ENCODE measurements at places on chromosomes 2 and 18.

- DNase-seq: no peak
These were observed 139.6 kb upstream of the ITGA6 start for GRCh38 chr2:172287605-172288315.

GRCh38 chr18:34837769-34838272, 127.7 kb downstream of the DTNA start:
- DNase-seq: no peak

DNA sequence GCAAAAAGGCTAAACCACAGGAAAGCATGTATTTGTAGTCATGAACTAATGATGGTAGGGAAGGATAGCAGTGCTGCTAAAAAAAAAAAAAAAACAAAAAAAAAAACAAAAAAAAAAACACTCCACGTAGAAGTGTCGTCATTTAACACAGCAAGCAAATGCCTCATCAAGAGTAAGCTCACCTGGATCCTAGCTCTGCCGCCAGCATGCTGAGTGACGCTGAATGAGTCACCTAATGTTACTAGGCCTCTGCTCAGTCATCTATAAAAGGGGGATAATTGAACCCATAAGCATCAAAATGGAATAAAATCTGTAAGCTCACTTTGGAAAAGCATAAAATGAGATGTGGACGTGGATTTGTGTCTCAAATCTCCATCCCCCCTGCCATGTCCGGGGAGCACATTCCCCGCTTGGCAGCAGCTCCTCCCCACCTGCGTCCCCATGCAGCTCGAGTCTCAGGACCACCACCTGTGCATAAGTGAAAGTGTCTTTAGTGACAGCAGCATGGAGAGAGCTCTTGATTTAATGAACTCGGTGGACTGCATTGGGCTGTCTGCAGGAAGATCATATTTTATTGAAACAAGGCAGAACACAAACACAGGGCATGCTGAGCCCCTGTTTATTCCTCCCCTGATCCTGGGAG, 427.5 kb downstream of the LRATD1 start:
- no peak for DNase-seq

DNA sequence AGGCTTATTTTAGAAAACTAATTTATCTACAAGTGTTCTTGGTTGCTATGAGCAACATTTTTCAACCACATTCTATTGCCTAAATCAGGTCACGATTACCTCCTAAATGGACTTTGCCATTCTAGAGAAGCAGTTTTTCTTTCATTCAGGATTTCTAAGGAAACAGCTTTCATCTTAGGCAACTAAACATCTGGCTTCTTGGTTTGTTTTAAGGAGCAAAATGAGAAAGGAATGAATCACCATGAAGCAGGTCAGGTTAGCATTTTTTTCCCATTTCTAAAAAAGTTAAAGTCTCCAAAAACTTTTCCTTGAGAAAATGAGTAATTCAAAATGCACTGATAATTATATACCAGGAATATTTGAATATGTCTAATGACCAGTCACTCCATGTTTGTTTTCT, 114.8 kb downstream of the GAREM1 start:
- DNase-seq: no peak

DNA sequence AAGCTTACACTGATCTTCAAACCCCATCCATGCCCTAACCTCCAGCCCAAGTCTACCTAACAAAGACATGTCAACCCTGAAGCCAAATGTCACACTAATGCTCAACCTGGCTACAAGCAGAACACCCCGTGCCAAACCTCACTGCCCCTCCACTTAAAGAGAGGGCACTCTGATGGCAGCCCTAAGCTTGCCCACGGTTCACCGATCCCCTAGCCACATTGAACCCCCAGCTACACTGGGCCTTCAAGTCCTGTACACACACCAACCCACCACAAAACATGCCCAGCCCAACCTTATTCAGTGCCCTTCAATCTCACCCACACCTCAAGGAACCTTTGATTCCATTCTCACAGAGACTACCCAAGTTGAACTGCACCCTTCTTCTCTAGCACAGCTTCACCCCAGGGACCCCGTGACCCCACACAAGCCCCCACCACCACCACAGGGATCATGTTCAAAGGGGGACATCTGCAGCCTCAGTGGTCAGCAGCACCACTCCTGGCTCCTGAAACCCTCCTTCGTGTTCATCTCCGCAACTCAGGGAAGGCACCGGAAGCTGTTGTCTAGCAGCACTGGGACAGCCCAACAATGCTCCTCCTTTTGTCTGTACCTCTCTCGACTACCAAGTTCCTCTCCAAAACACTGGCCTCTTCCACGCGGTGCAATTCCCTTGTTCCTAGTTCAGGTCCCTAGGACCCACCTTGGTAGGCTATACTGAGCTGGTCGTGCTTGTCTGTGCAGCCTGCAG, 218.8 kb downstream of the CYP26B1 start:
- DNase-seq: no peak

DNA sequence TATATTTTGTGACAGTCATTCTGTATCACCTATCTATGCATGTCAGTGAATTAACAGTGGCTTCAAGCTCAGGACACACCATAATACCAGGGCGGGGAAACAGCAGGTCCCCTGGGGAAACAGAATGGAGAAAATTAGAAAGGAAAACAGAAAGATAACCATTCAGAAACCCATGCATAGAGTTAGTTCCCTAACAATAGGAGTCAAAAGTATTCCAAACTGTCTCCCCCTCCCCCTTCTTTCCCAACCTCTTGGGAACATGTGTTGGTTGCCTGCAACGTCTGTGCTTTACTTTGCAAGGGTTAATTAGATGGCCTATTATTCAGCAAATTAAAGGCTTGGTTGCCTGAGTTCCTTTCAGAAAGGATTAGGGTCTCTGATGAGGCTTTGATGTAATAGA, 176.4 kb downstream of the MYO3B start:
- DNase-seq: no peak

- no peak for DNase-seq
These were observed 146.0 kb downstream of the RHBDD1 start for GRCh38 chr2:226981791-226982326.

GRCh38 chr2:6080932-6081753, 389.0 kb downstream of the SOX11 start:
- no peak for DNase-seq

- peak; percentile 97 for DNase-seq
These were observed at the start of gene PIEZO2 for GRCh38 chr18:11149441-11150270. TSS of gene PIEZO2 (minus strand) at chr18:11149569. CDS start at chr18:11148588, 981 bp downstream.

- no peak for DNase-seq
These were observed 218.1 kb downstream of the ARHGAP15 start for GRCh38 chr2:143347271-143347695.

DNA sequence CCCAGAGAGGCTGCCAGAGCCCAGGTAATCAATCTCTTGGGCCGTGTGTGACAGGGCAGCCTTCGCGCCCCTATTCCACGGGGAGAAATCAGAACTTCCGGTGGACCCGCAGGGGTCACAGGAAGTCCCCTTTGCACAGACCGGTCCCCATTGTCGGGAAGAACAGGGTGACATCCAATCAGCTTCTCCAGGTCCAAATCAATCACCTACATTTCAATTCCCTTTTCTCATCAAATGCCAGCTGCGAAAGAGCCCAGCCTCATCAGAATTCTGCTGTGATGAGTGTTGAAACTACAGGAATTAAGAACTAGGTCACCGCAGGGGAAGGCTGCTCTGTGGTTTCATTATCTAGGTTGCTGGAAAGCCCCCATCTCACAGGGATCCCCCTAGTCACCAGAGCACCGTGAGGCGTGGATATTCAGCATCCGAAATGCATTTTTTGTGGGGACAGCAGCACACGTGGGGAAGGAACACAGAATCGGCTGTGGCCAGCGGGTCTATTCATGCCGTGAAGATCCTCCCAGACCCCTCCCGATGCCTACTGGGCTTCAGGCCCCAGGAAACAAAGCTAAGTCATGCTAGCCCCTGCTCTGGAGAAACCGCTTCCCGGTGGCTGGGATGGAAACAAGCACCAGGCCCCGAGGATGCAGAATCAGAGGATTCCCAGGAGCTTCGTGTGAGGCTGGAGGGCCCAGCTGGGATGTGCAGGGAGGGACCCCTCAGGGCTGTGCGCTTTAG, 193.7 kb upstream of the ID2 start:
- DNase-seq: peak; percentile 81

- DNase-seq: no peak
These were observed 231.9 kb upstream of the SIX2 start for GRCh38 chr2:45241061-45241561.

- no peak for DNase-seq
These were observed 847.6 kb upstream of the CELF4 start for GRCh38 chr18:38413193-38413592.

GRCh38 chr2:99753505-99753904, 263.7 kb upstream of the REV1 start:
- no peak for DNase-seq

DNA sequence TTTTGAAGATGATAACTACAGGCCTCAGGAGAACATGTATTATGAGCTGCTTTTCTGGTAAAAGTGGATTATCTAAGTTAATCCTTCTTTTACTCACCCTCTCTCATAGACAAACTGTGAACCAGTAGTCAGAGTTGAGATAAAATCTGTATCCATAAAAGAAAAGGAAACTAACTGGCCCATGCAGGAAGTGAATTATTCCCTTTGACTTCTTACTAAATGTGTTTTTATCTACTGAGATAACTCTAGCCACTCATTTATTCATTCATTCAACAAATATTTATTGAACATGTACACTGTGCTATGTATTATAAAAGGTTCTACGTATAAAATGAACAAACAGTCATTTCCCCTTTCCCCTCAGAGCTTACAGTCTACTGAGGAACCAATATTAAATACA, 10.0 kb downstream of the WDR35 start:
- DNase-seq: no peak

GRCh38 chr2:150256736-150257135, 230.7 kb downstream of the RND3 start:
- DNase-seq: no peak

DNA sequence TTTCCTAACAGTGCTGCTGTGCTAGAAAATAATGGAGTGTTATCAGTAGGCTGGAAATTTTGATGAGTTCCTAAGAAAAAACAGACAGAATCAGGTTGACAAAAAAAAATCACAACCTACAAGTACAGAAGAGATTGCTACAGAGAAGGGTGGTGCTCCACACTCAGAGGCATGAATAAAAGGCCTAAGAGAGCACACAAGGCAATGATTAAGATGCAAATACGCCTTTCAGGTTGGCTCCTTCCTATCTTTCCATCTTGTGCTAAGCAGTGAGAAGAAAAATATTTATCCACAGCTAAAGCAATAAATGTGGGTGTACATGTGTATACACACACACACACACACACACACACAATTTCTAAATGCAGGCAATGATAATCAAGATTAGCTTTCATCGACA, 130.6 kb upstream of the UBE2E3 start:
- DNase-seq: no peak

DNA sequence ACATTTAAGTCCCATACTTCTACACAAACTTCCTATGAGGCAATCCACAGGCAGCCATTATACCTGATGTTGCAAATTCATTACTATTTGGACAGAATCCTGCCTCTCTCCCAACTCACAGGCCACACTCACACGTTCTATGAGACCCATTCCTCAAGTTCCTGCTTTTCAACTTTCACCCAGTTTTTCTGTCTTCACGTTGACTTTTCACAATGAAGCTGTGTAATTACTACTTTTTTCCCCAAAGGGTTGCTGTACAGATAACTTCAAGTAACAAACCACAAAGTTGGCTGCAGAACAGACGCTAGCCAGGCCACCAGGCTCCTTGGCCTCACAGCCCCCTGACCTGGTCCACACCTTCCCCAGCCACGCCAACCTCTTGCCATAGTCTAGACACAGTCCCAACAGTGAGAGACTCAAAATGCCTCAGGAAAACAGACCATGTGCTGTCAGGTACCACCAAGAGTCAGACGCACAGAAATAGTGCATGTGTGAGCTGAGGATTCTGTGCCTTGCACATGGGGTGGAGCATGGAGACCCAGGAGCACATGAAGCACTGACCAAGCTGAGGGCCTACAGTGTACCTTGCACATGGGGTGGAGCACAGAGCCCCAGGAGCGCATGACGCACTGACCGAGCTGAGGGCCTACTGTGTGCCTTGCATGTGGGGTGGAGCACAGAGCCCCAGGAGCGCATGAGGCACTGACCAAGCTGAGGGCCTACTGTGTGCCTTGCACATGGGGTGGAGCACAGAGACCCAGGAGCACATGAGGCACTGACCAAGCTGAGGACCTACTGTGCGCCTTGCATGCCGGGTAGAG, 61.0 kb downstream of the EIPR1 start:
- no peak for DNase-seq

DNA sequence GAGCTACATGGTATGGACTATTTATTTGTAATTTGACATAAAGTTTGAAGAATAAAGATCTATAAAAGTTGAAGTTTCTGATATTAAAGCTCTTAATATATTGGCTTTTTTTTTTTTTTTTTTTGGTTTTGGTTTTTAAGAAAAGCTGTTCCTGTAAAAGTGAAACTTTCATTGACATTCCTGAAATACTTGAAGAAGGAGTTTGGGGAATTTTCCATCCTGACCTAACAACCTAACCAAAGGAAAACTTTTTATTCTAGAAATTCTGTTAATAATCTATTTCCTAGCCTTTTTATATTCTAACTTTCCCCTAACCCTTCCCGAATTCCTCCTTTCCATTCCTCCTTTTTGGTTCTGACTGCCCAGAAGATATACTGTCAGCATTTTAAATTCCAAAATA, 83.7 kb downstream of the ACSL3 start:
- DNase-seq: no peak

- no peak for DNase-seq
These were observed 52.8 kb downstream of the RPL37A start for GRCh38 chr2:216551234-216552068.

DNA sequence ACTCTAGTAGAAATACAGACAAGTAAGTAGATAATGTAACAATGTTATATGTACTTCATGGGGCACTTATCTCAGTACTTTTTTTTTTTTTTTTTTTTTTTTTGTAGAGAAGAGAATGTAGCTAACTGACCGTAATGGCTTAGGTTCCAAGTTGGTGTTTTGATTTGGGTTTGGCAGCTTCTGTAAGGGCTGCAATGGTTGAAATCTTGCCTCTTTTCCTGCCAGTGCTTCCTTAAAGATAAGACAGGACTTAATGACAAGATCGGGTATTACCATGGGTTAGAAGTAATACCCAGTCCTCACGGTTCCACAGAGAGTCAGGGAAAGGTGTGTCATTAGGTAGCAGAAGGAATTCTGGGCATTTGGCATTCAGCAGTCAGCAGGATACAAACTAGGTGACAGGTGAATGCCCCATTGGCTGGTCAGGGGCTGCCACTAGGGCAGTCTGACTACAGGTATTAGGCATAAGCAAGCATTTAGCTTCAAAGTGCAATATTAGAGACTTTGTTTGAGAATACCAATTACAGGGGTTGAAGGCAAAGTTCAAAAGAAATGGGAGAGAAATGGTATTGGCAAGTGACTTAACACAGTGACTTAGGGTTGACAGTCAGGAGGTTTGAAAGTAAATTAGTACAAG, 189.4 kb upstream of the RND3 start:
- no peak for DNase-seq

- DNase-seq: no peak
These were observed 87.2 kb upstream of the GALNT5 start for GRCh38 chr2:157170299-157170698.

DNA sequence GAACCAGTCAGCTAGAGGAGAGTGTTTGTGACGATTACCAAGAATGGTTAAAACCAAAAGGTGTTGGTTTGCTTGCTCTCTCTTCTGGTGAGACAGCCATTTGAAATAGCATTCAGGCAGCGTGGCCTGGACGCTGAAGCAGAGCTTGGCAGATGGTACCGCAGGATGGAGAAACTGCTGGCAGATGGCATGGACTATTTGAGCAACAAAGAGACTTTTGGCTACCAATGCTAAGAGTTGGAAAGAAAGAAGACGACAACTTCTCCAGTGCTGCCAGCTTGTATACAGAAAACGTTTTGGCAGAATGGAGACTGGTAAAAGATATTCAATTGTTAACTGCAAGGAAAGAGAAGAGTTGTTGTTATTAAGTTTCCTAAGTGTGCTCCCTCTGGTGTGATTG, 315.0 kb downstream of the PARD3B start:
- DNase-seq: no peak

Measured in GM13977 (cell line).